ENCODE measurements at places on chromosomes 16 and 17. TPM values are rescaled to one million over a fixed set of nuclear protein-coding genes. Genes with fewer than 3 reads are reported as not detected.

PIK3R5 gene
- total RNA-seq: 2.5 TPM

TBC1D26 gene
- not detected for total RNA-seq

LASP1 gene
- 53.2 TPM for total RNA-seq

SEPTIN1 gene
- 1.9 TPM for total RNA-seq

DOC2A gene
- 0.50 TPM for total RNA-seq

COG8 gene
- 24.0 TPM for total RNA-seq

TEKT1 gene
- not detected for total RNA-seq

OTOP2 gene
- not detected for total RNA-seq

SCNN1B gene
- total RNA-seq: 24.9 TPM

CD300E gene
- 0.53 TPM for total RNA-seq

CCL16 gene
- total RNA-seq: not detected

TRPV3 gene
- total RNA-seq: 0.76 TPM

CTRB2 gene
- total RNA-seq: not detected

EVI2A gene
- total RNA-seq: 1.1 TPM

GAS2L2 gene
- total RNA-seq: not detected

PERCC1 gene
- not detected for total RNA-seq

SLC5A2 gene
- not detected for total RNA-seq

HS3ST3A1 gene
- 17.5 TPM for total RNA-seq

IL21R gene
- total RNA-seq: 0.23 TPM

WNK4 gene
- 0.40 TPM for total RNA-seq

KRTAP1-5 gene
- not detected for total RNA-seq

IRX3 gene
- total RNA-seq: 25.6 TPM

CIBAR2 gene
- not detected for total RNA-seq

MSLN gene
- total RNA-seq: 0.79 TPM

CA10 gene
- total RNA-seq: not detected

KLHL10 gene
- total RNA-seq: not detected

RPS2 gene
- 1,980 TPM for total RNA-seq

LPO gene
- total RNA-seq: 0.27 TPM

HOXB6 gene
- not detected for total RNA-seq

VAT1L gene
- total RNA-seq: 0.56 TPM

RNFT1 gene
- total RNA-seq: 14.5 TPM

TEKT3 gene
- total RNA-seq: not detected

FAM117A gene
- 6.4 TPM for total RNA-seq

MAPT gene
- total RNA-seq: 5.9 TPM
